ENCODE measurements at places on chromosomes 4 and X.

DNA sequence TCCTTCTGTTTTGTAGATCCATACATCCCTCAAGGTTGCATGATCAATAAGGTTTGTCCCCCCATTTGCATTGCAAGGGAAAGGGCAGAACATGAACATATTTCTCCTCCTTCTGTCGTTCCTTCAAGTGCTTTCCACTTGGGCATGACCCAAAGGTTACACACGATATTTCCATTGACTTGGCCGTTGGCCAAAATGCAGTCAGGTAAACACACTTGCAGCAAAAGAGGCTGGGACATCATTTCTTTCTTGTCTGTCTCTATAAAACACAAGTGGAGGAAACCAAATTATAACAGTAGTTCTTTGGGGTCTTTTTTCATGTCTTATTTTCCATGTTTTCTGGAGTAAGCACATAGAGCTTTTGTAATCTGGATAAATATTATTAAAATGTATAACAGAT lies 156.1 kb downstream of the FRAS1 start:
- DNase-seq = no peak

GRCh38 chrX:29941287-29941686 lies 274.1 kb upstream of the MAGEB2 start:
- DNase-seq = no peak

GRCh38 chr4:108270466-108271450 lies 102.0 kb upstream of the LEF1 start:
- DNase-seq = no peak

DNA sequence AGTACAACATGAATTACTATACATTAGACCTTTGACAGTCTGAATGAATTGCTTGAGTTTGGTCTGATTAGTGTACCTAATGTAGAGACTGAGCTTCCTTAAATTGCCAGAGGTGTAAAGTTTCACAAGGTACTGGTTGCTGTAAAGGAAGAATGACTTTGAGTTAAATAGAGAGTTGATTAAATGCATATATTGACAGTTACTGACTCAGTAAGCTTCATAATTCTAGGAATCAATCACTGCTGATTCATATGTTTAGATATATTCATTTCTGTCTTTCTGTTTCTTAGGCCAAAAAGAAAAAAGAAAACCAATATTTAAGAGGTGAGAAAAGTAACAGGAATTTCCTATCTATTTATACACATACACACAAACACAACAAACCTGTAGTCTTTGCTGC lies 16.2 kb upstream of the ART3 start:
- no peak for DNase-seq

DNA sequence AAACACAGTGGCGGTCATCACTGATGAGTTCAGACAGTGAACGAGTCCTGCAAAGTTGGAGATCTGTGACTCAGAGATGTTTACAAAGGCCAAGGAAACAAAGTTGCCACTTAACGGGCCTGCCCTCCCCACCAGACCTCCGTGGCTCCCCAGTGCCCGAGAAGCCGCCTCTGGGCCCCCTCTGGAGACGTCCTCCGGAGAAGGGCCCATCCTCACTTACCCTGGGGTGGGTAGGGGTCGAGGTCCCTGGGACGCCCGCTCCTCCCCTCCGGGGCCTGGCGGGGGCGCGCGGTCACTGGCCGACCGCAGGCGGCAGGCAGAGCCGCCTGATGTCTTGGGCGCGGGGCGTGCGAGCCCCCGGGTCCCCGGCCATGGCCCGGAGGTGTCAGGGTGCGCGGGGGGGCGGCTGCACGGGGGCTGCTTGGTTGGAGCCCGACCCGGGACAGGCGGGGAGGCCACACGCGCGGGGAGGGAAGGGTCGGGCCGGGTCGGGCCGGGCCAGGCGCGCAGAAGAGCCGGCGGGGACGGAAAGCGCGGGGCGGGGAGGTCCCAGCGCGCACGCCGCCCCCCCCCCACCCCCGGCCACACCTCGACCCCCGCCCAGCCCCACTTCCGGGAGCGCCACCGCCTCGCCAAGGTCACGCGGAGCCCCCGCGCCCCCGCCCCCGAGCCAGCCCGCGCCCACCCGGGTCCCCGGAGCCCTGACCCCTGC lies 529 bp downstream of the DHRSX start:
- no peak for DNase-seq

GRCh38 chr4:80265571-80266252 lies 752 bp upstream of the FGF5 start:
- DNase-seq = no peak

GRCh38 chrX:13658602-13659001 lies 5.7 kb downstream of the TCEANC start:
- DNase-seq = no peak

DNA sequence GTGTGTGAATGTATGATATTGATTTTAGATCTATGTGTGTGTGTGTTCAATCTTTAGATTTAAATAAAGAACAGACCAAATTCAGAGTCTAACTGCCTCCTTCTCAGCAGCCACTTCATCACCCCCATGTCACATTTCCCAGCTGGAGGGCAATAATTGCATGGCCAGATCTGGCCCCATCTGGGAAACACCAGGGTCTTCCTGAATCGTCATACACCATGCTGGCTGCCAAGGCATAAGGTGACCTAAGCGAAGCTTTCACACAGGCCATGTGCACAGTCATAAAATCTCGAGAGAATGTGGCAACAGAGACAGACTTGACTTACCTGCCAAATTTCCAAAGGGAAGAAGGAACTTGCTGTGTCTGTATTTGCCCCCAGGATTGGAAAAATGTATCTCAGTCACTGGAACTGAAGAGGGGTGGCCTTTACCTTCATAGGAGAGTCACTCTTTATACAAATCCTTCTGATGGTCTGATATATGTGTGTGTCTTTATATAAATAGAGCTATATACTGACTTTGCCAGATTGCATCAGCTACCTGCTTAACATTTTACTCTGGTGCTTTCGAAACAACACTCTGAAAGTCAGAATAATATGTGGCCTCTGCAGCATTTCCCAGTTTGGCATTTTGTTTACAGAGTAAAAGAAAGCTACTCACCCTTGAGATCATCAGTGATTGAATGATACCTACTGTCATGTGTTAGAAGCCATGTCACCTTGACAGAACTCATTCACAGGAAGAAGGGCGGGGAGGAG lies at the start of gene PLAC1:
Gene PLAC1, minus strand, starts transcription at position 470 of the 758 bp plus-strand sequence. CDS start 91,789 bp downstream, outside the sequence.
- no peak for DNase-seq

- no peak for DNase-seq
Observed at GRCh38 chr4:41095973-41096372, 118.4 kb downstream of the APBB2 start.

DNA sequence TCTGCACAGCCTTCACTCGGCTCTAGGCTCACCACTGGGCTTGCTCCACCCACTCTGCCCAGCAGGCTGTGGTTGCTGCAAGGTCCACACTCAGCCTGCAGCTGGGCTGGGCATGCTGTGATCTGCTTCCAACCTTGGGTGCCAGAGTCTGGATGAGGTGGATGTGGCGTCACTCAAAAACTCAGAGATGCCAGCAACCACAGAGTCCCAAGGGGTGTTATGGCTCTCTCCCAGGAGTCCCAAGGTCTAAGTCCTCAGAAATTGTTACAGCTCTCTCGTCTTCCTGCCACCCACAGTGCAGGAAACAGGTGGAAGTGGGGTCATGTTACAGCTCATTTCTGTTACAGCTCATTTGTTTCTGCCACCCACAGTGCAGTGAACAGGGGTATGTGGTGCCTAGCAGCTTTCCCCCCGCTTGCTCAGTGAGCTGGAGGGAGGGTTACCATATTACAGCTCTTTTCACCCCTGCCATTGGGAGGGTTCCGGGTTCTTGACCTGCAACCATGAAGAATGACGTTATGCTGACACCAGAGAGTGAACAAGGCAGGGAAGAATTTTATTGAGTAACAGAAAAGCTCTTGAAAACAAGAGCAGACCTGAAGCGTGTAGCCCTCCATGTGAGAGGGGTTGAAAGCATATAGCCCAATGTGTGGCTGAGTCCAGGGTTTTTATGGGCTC lies 893.9 kb downstream of the PCDH7 start:
- no peak for DNase-seq

DNA sequence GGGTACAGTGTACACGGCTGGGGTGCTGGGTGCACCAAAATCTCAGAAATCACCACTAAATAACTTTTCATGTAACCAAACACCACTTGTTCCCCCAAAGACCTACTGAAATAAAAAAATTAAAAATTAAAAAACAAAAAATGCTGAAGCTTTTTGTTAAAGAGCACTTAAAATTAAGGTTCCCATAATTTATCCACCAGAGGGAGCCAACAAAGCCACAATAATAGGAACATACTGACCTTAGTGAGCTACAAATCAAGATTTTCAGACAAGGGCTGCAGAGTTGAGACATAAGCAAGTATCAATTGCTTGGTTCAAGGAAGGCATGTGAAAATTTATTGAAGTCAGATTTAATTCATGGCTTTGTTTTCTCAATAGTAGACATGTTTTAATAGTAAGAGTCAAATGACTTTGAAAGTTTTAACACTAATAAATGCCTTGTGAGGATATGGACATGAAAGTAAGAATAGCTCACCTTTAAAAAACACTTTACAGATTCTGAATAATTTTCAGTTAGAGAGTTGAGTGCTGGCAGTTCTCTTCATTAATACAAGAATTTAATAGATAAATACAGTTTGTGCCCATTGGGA lies 43.0 kb upstream of the SCOC start:
- no peak for DNase-seq

DNA sequence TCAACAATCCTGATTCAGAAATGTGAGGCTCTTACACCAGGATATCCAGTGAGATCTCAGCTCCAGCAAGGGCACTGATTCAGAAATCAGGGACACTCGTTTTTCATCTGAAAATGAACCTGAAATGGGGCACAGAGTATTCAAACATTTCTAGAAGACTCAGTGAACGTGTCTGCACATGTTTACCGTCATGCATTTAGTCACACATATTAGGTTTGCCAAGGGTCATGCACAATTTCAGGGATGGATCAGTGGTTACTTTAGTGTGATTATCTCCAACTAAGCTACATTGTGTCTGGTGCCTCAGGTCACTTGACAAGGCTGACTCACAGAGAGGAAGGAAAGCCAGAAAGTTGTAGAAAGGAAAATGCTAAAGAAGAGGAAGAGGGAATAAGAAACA lies 33.6 kb upstream of the SPANXN2 start:
- no peak for DNase-seq

- no peak for DNase-seq
Observed at GRCh38 chrX:136597356-136597755, 50.6 kb upstream of the CD40LG start.

DNA sequence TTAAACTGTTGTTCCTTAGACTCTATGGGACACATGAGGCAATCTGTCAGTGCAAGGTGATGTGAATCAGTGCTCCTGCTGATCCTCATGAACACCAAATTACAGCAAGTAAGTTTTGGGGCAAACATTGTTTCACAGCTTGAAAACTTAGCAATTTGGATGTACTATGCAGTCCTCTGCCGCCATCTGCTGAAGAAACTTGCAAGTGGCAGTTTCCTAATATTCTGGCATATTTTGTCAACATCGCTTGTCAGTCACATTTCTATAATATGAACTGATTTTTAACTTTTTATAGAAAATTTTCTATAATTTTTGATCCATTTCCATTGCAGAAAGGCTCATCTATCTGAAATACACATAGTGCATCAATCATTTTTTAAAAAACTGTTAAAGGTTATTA lies 56.3 kb downstream of the ZAR1 start:
- DNase-seq = no peak

DNA sequence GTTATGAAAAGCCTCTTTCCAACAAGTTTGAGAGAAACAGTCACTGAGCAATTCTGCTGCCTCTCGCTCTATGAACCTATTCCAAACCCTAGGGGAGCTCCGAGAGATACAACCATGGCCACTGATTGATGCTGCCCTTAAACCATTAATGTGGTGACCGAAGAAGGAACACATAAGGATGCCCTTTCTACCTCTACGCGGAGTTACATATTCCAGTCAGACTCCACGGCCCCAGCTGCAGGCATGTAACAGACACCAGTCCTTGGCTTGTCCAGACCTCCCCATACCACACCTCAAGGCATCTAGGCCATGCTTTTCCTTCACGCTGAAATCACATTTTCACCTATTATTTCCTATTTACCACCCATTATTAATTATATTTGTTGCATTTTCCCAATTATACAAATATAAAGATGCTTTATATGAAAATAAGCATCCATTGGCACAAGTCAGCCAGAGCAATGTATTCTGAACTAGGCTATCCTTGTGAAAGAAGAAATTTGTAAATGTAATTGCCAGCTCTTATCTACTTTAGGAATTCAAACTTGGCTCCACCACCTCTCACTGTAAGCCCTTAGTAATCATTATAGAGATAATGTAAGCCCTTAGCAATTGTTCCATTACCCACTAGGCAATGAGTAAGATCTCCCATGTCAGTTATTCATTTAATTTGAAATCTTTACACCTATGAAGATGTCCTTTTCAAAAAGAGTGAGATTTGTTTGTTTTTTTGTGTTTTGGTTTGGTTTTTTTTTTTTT lies 338.4 kb downstream of the NR3C2 start:
- no peak for DNase-seq

GRCh38 chrX:149512225-149512885 lies 7.2 kb upstream of the IDS start:
- DNase-seq = no peak

- DNase-seq = no peak
Observed at GRCh38 chrX:14616836-14617235, 87.5 kb downstream of the GLRA2 start.

- no peak for DNase-seq
Observed at GRCh38 chr4:6887591-6888371, 21.8 kb upstream of the TBC1D14 start.

GRCh38 chrX:132665676-132666075 lies 176.8 kb upstream of the MBNL3 start:
- DNase-seq = no peak

- DNase-seq = no peak
Observed at GRCh38 chr4:57318703-57319102, 208.5 kb upstream of the IGFBP7 start.

GRCh38 chr4:47553329-47554125 lies 68.5 kb downstream of the ATP10D start:
- no peak for DNase-seq

DNA sequence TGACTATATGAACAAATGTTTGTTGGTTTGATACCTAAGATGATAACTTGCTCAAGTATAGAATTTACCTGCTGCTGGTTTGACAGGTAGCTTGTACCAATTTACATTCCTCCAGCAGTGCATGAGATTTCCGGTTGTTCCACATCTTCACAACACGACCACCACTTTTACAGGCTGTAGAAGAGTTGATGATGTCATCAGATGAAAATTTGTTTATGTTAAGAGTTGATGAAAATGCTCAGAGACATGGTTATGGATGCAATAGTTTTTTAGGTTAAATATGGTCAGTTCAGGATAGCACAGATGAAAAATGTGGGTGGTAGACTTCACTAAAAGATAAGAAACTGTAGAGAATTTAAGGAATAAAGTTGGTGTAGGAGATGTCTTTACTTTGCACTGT lies 468.3 kb downstream of the PCDH18 start:
- no peak for DNase-seq

DNA sequence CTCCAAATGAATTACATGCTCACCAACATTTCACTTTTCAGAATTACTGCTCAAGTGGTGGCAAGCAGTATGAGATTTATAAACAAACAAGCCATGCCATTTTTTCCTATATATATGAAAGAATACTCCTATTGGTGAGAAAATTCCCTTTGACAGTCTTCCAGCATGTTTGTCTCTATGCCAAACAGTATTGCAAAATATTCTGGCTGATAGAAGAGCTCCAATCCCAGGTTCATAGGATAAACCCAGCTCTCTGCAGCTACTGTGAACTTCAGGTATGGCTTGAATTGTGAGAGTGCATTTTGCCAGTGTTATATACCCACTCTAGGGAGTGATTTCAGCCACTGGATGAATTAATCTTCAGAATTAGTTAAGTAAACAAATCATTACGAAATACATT lies 108.8 kb downstream of the MAGEC2 start:
- DNase-seq = no peak
